Activated CD4-positive, alpha-beta T cell treated with anti-CD3 and anti-CD28 coated beads, Interleukin-2, Interleukin-6, amounts not matched to agents 100 ng/mL and 50 ng/mL, durations not matched to agents 16 hours and 8 hours (primary cell): ENCODE measurements at places on chromosomes 4 and X.

DNA sequence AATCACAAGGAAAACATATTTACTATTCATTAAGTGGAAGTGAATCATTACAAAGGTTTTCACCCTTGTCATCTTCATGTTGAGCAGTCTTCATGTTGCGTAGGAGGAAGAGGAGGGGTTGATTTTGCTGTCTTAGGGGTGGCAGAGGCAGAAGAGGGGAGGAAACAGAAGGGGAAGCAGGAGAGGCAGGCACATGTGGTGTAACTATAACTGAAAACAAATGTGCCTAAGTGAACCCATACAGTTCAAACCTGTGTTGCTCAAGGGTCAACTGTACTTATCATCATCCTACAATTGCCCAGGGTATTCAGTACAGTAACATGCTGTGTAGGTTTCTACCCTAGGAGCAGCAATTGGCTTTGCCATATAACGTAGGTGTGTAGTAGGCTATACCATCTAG is 47.2 kb downstream of the SYNPO2 start:
- DNase-seq: no peak

DNA sequence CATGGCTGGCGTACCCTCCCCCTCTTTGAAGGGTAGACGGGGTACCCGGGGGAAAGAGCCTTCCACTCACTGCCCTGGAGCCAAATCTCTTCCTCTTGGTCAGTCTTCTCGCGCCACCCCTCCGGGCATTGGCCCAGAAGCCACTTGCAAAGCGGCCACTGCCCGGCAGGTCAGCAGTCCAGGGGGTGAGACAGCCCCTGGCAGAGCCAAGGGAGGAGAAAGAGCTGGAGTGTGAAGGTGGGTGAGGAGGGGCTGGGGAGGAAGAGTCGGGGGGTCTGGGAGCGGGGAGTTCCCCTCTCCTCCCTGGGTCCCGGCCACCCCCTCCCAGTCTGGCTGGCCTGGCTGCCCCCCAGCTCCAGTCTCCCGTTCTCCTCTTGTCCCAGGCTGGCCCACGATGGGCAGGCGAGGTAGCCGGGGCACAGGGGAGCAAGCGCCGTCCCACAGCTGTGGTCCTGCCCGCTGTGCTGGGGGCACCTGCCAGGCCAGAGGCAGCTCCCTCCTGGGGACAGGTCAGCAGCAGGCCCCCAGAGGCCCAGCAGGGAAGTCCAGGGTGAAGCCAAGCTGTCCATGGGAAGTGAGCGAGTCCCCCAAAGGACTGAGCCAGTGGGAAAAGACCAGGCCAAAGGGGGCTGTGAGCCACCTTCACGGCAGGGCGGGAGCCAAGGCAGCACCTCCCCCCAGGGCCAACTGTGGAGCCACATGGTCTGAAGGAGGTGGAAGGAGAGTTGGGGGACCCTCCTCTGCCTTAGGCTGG is 21.6 kb upstream of the DUSP9 start:
- DNase-seq: no peak

- no peak for DNase-seq
Measured at GRCh38 chrX:46179748-46180147, 365.5 kb downstream of the ZNF674 start.

DNA sequence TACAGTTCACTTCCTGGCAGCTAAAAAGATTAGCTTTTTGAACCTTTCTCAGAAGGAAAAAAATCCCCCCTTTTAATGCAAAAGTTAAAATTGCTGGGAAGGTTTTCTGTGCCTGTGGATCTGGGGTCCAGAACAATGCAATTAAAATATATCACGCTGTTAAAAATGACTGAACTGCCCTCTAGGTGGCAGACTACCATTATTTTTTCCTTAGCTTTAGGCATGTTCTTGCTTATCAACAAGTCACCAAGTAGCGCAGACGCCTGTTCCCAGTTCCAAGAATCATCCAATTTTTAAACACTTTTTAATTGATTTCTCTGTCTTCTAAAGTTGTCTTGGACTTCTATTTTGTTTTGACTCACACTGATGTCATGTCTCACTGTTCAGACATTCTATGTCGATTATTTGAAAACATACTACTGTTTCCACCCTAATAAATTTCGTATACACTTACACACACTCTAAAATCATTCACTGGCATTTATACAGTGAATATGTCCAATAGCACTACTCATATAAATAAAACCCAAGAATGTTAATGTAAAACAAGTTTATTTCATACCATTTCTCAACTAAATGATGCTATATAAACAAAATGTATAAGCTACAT is 661.6 kb downstream of the RAPGEF2 start:
- peak; percentile 42 for DNase-seq

- no peak for DNase-seq
Measured at GRCh38 chr4:75142382-75142781, 209.5 kb downstream of the PARM1 start.

DNA sequence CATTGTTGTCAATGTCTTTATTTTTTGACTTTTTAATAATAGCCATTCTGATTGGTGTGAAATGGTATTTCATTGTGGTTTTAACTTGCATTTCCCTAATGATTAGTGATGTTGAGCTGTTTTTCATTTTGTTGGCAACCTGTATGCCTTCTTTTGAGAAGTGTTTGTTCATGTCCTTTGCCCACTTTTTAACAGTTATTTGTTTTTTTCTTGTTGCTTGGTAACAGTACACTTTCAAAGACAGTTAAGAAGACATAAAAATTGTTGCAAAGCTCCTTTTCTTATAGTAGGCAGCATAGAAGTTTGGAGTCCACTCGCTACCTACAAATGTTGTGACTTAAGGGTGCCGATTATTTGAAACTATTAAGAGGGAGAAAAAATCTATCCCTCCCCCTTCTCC is 48.7 kb upstream of the SLC7A11 start:
- no peak for DNase-seq

DNA sequence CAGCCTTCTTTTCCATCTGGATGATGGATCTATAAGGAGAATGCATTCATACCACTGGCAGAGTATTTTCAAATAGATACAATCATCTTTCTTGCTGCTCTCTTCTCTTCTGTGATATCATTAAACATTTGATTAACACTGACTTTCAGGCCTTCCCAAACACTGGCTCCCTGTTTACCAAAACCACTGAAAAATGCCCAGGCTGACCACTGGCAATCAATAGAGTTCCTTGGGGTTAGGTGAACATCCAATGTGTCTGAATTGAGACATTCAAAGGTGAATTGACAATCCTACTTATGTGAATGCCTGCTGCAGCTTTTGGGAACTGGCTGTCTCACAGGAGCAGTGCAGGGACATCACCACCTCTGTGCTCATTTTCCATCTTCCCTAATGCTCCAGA is 168.3 kb downstream of the ENOX2 start:
- no peak for DNase-seq

DNA sequence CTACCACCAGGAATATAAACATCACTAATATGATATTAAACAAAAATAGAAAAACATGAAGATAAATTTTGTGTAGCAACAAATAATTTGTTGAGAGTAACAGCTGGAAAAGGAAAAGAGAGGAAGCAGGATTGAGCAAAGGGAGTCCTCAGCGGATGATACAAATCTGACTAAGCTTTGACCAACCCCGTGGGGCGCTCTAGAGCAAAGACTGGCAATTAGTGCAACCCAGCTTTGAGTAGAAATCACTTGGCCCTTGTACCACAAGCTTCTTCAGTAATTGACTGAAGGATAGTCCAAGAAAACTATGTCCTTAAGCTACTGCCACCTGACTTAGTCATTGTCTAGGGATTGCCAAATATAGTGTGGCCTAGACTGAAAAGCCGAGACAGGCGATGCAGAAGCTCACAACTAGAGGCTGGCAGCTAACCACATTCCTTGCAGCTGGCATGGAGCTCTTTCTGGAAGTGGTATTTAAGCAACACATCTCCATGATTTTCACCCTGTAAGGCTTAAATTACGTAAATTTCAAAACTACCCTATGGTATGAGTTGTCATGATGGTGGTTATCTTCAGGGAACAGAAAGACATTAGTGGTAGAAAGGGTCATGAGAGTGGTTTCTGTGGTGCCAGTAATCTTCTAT is 396.0 kb downstream of the PDGFC start:
- DNase-seq: no peak
